ENCODE measurements at places on chromosomes 6 and 20. TPM values are rescaled to one million over a fixed set of nuclear protein-coding genes. Genes with fewer than 3 reads are reported as not detected.

The CDH22 gene
- 0.18 TPM for total RNA-seq

The VGLL2 gene
- total RNA-seq = not detected

The MAFB gene
- 10.8 TPM for total RNA-seq

The CCDC170 gene
- total RNA-seq = 3.2 TPM

The PRR18 gene
- total RNA-seq = 0.31 TPM

DNA sequence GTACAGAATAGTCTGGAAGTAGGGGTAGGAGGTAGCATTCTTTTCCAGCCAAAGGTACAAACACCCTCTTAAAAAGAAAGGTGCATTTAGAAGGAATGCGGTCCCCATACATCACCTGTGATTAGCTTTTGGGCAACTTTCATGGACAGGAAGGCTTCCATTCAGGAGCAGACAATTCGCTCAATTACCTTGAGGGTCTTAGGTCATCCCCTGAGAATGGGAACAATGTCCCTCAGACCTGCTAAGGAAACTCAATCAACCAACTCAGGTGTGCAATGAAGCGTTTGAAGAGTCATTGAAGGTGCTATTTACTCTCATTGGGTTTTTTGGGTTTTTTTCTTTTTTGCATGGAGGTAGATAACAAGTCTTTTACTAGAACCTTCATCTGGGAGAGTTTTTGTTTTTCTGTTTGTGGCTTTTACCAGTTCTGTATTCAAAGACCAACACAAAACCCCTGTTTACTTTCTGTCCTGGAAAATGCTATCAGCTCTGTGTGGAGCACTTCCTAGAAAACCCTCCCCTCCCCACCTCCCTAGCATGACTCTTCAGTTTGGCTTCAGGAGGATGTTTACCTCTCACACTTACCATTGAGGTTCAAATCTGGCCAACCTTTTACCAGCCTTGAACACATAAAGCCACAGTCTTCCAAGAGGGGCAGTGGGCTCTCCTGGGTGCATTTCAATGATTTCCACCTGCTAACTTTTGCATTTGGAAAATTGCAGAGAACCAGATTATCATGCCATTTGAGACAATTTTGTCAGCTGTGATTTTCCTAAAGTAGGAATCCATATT, 271.2 kb upstream of the PRDM1 start:
- DNase-seq = no peak

DNA sequence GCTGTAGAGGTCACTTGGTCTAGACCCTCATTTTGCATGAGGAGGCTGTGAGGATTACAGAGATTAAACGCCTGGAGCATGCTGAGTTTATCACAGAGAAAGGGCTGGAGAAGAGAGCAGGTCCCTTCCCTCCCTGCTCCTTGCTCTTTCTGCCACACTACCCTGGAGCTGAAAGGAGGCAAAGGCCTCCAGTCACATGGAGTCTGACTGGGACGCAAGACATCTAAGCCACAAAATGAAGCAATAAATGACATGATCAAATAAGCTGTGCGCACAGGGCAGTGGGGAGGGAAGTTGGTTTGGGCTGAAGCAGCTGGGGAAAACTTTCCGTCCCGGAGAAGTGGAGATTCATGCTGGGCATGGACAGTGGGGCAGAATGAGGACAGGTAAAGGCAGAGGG, 33.3 kb downstream of the ATXN1 start:
- no peak for DNase-seq

- no peak for DNase-seq
These were observed 7.2 kb upstream of the SDCBP2 start for GRCh38 chr20:1335961-1336698.

- DNase-seq = no peak
These were observed 179.4 kb upstream of the PRND start for GRCh38 chr20:4542270-4542669.

DNA sequence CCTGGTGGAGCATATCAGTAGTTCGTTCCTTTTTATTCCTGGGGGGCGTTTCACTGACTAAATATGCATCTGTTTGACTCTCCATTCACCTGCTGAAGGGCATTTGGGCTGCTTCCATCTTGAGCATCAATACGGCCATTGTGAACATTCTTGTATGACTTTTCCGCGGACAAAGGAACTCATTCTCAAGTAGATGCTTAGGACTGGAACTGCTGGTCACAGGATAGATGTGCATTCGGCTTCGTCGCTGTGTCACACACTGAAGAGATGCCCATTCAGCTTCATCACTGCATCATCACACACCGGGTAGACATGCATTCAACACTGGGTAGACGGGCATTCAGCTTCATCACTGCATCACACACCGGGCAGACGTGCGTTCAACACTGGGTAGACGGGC, 95.3 kb downstream of the TAF4 start:
- no peak for DNase-seq

GRCh38 chr20:41342474-41343464, 2.1 kb downstream of the LPIN3 start:
- no peak for DNase-seq

DNA sequence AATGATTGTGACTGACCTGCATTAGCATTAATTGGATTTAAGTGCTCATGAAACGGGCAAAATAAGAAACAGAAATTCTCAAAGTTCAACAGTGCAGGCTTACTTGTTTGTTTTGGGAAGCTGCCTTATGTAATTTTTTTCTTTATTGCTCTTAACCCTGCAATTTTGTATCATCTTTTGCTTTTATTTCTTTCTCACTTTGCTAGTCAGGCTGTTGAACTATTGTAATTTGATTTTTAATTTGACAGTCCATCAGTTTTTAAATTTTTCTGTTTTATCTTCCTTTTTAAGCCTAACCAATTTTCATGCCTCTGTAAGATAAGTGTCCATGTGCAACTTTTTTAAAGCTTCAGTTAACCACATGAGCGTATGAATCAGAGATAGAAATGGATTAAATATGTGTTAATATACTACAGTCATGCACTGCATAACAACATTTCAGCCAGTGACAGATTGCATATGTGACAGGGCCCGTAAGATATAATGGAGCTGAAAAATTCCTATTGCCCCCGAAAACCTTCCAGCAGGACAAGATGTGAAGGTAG, 44.6 kb downstream of the PEX7 start:
- DNase-seq = no peak

DNA sequence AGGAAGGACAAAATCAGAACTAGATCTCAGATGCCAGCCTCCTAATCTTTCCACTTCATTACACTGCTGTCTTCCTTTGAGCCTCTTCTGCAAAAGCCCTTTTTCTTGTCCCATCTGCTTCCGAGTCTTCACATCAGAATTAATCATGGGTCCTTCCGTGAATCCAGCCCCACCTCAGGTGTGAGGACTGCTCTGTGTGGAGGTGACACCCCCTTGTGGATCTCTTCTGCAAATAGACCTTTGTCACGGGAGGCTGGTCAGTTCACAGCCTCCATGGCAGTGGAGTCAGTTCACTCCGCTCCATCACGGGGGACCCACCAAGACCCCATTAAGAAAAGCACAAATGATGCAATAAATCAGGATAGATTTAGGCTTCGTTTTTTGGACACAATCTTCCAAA, 171.1 kb downstream of the ADAT2 start:
- DNase-seq = no peak

DNA sequence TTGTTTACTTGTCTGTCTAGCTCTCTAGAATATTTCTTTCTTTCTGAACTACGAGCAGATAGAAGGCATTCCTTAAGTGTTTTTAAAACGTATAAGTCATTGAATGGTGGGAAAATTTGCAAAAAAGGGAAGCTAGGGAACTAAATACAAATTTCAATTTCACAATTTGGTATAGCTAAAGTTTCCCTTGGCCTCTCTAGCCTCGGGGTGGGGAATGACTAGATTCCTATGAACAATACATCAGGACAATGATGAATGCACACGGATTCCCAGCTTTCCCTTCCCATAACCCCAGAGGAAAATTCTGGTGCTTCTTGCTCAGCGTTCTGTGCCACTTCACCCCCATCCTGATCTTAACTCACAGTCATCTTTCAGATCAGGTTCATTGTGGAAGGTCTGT, 113.3 kb upstream of the ASF1A start:
- no peak for DNase-seq
